ENCODE measurements at places on chromosomes 5 and 9.

DNA sequence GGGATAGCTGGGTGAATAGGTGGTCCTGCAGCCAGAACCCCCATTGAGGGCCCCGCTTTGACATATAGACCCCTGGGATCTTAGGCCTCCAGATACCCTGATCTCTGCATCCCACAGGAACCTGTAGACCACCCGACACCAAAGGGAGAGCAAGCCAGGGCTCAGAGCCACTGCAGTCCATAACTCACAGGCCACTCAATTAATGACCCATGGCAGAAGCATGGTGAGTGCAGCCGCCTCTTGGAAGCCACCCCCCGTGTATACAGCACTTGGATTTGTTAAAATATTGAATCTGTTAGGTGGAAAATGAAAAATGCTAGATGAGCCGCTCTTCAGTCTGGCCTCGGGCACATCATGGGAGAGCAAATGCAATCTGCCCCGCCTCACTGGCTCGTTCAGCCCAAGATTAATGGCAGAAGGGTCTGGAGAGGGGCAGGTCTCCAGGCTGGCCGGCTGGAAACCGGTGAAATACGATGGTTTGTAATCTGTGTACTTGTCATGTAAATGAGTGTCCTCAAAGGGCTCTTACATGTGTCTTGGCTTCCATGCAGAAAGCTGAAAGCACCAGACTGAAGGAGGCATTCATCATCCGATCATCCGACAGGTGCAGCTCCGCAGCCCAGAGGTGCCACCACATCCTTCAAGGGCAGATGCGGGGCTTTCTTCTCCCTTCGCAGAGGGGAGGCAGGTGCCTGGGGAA, 111.3 kb downstream of the OLFM1 start:
- DNase-seq: no peak

DNA sequence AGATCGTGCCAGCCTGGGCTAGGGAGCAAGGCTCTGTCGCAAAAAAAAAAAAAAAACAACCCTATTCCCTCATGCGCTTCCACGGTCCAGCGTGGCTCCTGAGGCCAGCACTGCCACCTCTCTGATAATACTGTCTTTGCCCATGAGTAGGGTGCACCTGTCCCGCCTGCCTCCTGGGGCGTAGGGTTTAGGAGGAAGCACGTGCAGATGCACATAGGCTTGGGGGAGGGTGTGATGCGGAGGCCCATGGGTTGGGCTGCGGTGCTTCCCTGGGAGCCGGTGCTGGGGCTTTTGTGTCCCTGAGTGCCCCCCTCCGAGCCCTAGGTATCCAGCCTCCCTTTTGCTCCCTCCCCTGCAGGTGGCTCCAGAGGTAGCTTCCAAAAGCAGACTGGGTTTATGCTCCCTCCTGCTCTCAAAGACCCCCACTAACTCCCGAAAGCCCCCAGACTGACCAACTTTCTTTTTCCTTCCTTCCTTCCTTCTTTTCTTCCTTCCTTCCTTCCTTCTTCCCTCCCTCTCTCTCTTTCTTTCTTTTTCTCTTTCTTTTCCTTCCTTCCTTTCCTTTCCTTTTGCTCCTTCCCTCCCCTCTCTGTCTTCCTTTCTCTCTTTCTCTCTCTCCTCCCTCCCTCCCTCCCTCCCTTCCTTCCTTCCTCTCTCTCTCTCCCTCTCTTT, 12.8 kb downstream of the FGFR4 start:
- DNase-seq: no peak

DNA sequence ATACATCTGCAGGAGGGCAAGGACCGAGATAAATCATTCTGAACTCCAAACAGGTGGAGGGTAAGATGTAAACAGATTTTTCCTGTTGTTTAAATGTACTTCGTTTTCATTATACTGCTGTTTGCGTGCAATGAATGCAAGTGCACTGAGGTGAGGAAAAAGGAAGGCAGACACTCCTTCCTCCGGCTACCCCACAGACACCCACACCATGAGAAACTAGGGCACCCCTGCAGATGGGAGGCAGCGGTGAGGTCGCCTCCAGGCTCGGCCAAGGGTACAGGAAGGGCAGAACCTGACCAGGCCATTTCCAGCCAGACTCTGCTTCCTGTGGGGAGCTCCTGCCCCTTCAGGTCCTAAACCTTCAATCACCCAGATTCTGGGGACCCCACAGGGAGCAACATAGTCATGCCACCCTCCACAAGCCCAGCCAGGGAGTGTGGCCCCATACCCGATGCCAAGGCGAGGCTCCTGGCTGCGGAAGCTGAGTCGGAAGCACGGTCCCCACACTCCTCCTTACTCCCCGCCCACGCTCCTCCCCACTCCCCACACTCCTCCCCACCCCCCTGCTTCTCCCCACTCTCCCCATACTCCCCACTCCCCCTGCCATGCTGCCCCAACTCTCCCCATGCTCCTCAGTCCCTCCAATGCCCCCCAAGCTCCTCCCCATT, 37.1 kb downstream of the VAV2 start:
- DNase-seq: no peak

DNA sequence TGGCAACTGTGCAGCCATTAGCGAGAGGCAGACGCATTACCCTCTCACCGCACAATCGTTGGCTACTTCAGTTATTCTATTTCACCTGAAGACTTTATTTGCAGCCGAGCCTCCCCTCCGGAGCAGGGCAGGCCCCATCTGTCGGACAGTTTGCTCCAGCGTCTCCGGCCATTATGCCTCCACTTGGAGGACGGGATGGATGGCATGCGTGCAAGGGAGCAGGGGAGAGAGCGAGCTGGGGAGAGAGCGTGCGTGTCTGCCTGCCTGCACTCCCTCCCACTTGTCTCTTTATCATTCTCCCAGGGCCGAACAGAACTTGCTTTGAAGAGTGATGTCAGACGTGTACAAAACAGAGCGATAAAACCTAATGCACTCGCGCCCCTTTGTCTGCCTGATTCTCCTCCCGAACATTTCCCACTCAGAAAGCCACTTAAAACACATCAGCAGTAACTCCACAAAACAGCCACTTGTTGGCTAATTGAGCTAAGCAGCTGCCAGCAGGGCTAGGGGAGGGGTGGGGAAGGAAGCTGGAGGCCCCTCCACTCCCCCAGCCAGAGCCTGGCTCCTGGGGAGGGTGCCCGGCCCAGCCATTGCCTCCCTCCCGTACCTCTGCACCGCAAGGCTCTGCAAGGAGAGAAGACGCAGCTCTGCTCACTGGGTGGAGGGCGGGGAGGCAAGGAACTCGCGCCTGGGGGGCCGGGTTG, 43.4 kb upstream of the FUBP3 start:
- no peak for DNase-seq

GRCh38 chr5:112106878-112107277, 312.2 kb downstream of the EPB41L4A start:
- DNase-seq: no peak

DNA sequence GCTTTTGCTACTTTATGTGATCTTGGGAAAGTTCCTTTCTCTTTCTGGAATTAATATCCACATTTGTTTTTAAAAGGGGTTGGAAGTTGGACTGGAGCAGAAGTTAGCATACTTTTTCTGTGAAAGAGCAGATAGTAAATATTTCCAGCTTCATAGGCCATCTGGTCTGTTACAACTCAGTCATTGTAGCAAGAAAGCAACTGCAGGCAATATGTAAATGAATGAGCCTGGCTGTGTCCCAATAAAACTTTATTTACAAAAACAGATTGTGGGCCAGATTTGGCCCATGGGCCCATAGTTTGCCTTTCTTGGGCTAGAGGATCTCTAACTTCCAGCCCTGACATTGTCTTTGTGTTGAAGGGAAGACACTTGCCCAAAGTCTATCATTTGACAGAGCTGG, 104.4 kb downstream of the ACTL7B start:
- DNase-seq: no peak

Measured in iPS DF 6.9 (cell line).